ENCODE measurements at places on chromosomes 2 and 18. TPM values are rescaled to one million over a fixed set of nuclear protein-coding genes. Genes with fewer than 3 reads are reported as not detected.
A peak's percentile ranks its signal among the peaks of the same experiment; 100 is the strongest.

Gene PCARE
- 0.66 TPM for total RNA-seq

Gene BMP10
- not detected for total RNA-seq

Gene MEP1B
- total RNA-seq, result not detected

Gene GAD1
- 0.44 TPM for total RNA-seq

- peaks cover 3% of the 10 kb centered on the region for H3K27me3 ChIP-seq
- peaks cover 5% of the 10 kb centered on the region for H3K4me1 ChIP-seq
- H3K36me3 ChIP-seq, result no peaks in the 10 kb centered on the region
- peak overlapping the region; percentile 56 for H3K27ac ChIP-seq
- peak overlapping the region; percentile 32 for H3K4me3 ChIP-seq
- DNase-seq, result peak; percentile 39
These were observed 33.7 kb upstream of the FAM98A start for GRCh38 chr2:33632831-33633230.

GRCh38 chr2:8457699-8458502 lies 224.0 kb upstream of the ID2 start:
- no peak for DNase-seq
- H3K4me3 ChIP-seq, result no peak overlapping the region
- H3K27ac ChIP-seq, result no peak overlapping the region
- peaks cover 5% of the 10 kb centered on the region for H3K36me3 ChIP-seq

- H3K36me3 ChIP-seq, result no peaks in the 10 kb centered on the region
- H3K4me3 ChIP-seq, result peak overlapping the region; percentile 57
- H3K27me3 ChIP-seq, result peaks cover 11% of the 10 kb centered on the region
- no peak for DNase-seq
These were observed 25.4 kb downstream of the MAP4K4 start for GRCh38 chr2:101722864-101723263.

DNA sequence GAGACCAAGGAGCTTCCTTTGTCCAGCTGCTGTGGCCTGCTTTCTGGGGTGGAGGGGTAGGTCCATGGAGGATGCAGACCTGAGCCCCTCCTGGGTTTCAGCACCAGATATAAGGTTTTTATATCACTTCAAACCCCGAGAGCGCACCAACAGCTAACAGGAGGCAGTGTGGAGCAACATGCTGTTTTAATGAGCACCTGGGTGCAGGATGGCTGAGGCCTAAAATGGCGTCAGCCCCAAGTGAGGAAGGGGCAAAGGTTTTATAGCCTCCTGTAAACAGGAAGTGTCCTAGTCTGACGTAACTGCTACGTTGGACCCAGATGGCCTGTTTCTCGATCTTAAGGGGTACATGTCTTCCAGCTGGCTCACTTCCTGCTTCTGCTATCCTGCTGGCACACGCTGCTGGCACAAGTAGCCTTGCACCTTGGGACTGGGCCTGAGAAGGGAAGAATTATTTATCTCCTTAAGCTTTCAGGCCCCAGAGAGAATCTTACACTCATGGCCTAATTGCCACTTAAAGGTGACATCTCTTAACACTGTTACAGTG lies 11.4 kb upstream of the REG1B start:
- H3K36me3 ChIP-seq, result no peaks in the 10 kb centered on the region
- no peak for DNase-seq
- no peak overlapping the region for H3K27ac ChIP-seq
- H3K4me3 ChIP-seq, result no peak overlapping the region
- no peaks in the 10 kb centered on the region for H3K27me3 ChIP-seq
- no peaks in the 10 kb centered on the region for H3K4me1 ChIP-seq

DNA sequence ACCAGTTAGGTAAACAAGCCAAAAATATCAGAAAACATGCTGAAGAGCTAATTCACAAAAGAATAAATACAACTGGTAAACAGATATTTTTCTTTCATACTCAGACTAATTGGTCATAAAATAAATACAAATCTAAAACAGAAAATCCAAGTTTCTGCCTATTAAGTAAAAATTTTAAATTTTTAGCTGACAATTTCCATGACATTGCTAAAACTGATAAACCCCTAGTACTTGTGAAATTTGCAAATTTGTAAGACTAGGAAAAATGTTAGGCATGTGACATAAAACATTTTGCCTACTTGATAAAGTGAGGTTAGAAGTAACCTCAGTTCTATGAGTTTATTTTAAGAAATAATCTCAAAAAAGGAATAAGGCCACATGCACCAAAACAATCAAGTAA lies 356.1 kb downstream of the LRATD1 start:
- H3K4me3 ChIP-seq, result no peak overlapping the region
- no peak for DNase-seq
- peaks cover 10% of the 10 kb centered on the region for H3K4me1 ChIP-seq
